Daoy (cell line): ENCODE measurements at places on chromosomes 1 and 21. TPM values are rescaled to one million over a fixed set of nuclear protein-coding genes. Genes with fewer than 3 reads are reported as not detected.

DNA sequence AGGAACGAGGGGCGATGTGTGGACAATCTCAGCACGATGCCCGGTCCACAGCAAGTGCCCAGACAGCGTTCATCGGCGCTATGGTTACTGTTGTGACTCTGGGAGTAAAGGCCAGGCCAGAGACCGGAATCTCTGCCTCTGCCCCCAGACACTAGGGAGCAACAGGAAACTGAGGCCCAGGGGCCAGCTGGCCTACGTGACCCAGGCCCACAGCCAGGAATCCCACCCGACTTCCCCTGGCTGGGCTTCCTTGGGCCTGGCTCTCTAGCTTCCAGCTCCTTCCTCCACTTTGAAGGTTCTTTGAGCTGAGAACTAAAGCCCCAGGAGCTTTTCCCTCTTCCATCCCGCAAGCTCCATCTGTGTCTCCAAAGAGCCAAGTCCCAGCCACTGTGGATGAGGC, 4.6 kb downstream of the LRP8 start:
- DNase-seq = no peak

- no peak for DNase-seq
Measured at GRCh38 chr1:226625326-226625725, 76.8 kb downstream of the STUM start.

GRCh38 chr1:17207966-17208418, 3.1 kb downstream of the PADI1 start:
- DNase-seq = peak; percentile 93

Gene LYPD8
- total RNA-seq = 0.51 and 1.1 TPM in 2 replicates

Gene TMEM125
- not detected in 2 replicates for total RNA-seq
